ENCODE measurements at places on chromosomes 13 and 19.

GRCh38 chr19:29478578-29479565 lies 46.9 kb upstream of the VSTM2B start:
- no peak for DNase-seq

- DNase-seq, result no peak
Measured at GRCh38 chr13:45441633-45442032, 23.1 kb upstream of the COG3 start.

DNA sequence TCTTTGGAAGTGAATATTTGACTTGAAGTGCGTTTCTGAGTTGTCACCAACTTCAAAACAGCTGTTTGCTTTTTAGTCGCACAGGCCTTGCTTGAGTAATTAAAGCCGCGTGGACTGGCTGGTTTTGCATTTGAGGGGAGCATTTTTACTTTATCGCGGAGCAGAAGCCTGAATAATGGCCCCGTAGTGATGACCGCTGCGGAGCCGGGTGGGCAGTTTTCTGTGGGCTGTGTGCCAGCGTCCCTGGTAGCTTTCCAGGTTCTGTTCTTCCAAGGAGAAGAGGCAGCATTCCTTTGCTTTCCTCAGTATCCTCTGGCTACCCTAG lies 1.1 kb downstream of the NAA16 start:
- no peak for DNase-seq

DNA sequence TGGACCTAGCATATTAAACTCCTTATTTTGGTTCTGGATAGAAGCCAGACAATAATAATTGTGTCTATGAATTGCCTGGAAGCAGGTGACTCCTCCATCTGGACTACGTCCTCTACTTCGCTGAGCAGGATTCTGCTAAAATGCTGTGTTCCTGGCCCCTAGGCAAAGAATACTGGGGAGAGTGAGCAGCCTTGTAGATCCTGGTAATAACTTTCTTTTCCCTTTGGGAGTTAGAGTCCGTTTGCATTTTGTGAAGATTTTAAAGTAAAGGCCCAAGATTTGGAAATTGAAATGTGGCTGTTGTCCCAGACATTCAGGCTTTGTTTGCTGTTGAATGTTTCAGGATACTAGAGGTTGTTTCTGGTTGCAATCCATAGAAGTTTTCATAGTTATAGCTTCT lies 511.9 kb upstream of the KLF12 start:
- no peak for DNase-seq

DNA sequence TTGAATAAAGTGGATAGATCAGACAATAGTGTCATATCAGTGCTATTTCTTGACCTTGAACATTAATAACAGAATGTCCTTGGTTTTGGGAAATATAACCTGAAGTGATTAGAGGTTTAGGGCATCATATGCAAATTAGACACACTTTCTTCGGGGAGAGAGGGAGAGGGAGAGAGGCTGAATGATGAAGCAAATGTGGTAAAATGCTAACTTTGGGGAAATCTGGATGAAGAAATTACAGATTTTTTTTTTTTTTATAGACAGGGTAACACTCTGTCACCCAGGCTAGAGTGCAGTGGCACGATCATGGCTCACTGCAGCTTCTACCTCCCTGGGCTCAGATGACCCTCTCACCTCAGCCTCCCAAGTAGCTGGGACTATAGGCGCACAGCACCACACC lies 3.9 kb upstream of the NCR1 start:
- no peak for DNase-seq

GRCh38 chr19:18203408-18203862 lies 407 bp downstream of the RAB3A start:
- no peak for DNase-seq

DNA sequence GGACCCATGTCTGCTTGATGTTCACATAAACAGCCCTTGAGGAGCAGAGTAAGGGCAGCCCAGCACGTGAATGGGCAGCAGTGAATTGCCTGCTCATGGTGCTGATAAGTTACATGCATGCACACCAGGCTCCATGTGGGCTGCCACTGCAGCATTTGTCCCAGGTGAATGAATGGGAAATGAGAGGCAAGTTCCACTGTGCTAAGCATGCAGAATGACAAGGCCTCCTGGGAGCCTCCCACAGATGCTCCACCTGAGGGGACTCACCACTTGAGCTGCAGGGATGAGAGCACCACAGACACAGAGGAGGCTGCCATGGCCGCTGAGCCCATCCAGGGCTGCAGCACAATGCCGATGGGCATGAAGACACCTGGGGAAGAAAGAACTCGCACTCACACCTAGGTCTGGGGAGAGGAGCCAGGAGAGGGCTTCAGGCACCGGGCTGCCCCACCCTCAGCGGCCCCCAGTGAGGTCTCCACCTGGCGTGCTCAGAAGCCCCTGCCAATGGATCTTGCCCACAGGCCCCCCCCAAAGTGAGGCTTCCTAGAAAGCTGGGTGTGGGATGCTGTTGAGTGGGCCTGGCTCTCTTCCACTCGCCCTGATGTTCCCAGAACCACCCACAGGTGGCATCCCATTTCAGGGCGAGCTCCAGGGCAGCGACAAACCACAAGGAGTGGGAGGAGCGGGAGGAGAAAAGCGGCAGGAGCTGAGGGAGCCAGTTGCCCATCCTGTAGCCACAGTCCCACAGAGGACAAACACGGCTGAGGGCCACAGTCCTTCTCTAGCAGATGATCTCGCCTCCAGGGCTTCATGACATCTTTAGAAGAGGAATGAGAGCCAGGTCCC lies 73.8 kb downstream of the CCDC70 start:
- no peak for DNase-seq

DNA sequence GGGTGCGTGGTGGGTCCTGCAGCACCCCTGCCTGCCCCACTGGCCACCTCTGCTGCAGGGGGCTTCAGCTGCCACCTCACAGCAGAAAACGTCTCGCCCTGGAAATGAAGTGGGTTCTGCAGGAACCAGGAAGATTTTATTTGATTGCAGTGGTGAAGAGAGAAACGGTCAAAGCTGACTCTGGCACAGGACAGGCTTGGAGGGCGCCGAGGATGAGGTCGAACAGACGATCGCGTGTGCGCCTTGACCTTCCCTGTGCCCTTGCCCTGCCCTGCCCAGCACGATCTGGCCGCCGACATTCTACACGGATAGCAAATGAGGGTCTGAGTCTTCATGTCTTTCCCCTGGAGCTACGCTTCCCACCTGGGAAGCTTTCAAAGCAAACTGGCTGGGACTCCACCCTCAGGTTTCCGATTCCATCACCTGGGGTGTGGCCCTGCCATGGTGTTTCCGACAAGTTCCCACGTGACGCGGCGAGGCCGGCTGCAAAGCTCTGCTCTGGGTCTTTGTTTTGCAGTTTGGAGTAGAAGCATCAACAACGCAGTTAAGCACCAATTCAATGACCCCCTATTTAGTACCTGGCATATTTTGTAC lies 50.3 kb upstream of the TUBGCP3 start:
- no peak for DNase-seq

GRCh38 chr13:23683084-23683483 lies 112.9 kb downstream of the TNFRSF19 start:
- DNase-seq, result no peak
